ENCODE measurements at places on chromosomes 7 and 10. TPM values are rescaled to one million over a fixed set of nuclear protein-coding genes. Genes with fewer than 3 reads are reported as not detected.
A peak's percentile ranks its signal among the peaks of the same experiment; 100 is the strongest.

IFIT5 gene
- 20.8 TPM for total RNA-seq

CDH23 gene
- not detected for total RNA-seq

TES gene
- 111 TPM for total RNA-seq

PLXNA4 gene
- total RNA-seq: 1.4 TPM

GRCh38 chr10:25232204-25232603 lies 57.4 kb downstream of the GPR158 start:
- DNase-seq: no peak

GRCh38 chr7:49172639-49173038 lies 248.3 kb downstream of the CDC14C start:
- no peak for DNase-seq

GRCh38 chr10:86361156-86362128 lies 5.2 kb downstream of the GRID1 start:
- DNase-seq: no peak

DNA sequence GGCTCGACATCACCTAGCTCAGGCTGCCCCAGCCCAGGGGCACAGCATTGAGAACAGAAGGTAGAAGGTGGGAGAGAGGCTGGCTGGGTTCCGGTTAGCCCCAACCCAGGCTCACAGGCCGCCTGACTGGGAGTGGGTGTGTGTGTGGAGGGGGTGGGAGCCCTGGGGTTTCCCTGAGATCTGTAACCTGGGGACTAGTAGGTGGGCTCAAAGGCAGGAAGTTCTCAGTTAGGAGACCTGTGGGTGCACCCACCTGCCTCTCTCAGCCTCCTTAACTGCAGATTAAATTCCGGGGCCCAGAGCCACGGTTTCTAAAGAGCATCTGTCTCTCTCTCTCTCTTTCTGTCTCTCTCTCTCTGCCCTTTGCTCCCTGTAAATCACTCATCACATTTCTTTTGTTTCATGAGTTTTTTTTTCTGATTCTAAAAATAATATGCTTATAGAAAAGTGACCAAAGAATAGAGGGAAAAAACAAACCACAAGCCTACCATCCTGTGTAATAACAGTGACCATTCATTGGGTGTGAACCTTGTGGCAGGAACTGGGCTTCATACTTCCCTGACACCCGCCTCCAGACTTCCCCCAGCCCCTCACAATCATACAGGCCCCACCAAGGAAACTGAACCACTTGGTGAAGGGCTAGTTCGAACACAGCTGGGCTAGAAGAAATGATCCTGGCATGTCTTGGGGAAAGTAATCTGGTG lies 83.4 kb upstream of the SMNDC1 start:
- peak; percentile 20 for DNase-seq

DNA sequence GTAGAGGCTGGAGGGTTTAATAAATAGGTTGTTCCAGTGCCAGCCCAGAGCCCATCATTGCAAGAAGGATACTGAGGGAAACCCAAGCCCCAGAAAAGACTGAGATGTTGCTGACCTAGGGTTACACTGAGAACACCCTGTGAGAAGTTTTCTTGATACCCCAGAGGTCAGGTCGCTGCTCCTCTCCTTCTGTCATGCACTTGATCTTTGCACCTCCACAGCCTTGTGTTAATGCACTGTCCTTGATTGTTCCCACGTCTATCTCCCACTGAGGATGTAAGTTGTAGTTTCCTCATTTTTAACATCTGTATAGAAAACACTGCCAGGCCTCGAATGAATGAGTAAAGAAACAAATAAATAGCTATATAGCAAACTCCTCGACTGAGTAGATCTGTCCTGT lies 195.3 kb upstream of the AHR start:
- no peak for DNase-seq

DNA sequence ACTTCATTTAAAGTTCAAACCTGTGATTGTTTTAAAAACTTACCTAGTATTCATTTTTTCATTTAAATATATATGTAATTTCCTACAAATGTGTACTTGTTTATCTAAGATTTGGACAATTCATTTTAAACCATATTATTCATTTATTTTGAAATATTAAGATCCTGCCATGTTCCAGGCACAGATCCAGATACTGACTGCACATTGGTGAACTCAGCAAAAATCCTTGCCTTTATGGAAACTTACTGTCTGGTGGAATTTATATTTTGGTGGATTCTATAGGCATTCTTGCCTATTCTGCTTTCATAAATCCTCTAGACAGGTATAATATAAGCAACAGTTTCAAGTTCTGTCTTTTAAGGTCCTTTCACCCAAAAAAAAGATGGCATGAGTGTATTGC lies 48.3 kb upstream of the RPA3 start:
- DNase-seq: no peak

GRCh38 chr7:87833130-87833529 lies 43.0 kb downstream of the SLC25A40 start:
- no peak for DNase-seq

Data from RPMI7951 (cell line).